Inflammatory macrophage (primary cell): ENCODE measurements at places on chromosomes 6 and 20.

DNA sequence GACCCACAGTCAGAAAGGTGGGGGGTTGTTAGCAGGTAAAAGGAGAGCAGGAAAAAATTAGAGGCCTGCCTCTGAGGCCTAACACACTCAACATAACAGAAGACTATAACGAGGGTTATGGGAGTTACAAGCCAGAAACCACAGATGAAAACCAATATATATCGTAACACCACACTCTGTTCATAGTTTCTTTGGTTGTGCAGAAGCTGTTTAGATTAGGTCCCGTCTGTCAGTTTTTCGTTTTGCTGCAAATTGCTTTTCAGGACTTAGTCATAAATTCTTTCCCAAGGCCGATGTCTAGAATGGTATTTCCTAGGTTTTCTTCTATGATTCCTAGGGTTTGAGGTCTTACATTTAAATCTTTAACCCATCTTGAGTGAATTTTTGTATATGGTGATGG lies 3.7 kb upstream of the MAP3K5 start:
- DNase-seq: no peak

GRCh38 chr6:25229671-25230321 lies 49.4 kb upstream of the CARMIL1 start:
- DNase-seq: no peak

- DNase-seq: no peak
Observed at GRCh38 chr6:29456971-29457370, at the start of the genes OR11A1 and OR2H1. TSS of gene OR11A1 (minus strand) at chr6:29457071. CDS start at chr6:29427641, 29,430 bp downstream. TSS of gene OR2H1 (plus strand) at chr6:29457155. CDS start at chr6:29461770, 4,615 bp downstream.

DNA sequence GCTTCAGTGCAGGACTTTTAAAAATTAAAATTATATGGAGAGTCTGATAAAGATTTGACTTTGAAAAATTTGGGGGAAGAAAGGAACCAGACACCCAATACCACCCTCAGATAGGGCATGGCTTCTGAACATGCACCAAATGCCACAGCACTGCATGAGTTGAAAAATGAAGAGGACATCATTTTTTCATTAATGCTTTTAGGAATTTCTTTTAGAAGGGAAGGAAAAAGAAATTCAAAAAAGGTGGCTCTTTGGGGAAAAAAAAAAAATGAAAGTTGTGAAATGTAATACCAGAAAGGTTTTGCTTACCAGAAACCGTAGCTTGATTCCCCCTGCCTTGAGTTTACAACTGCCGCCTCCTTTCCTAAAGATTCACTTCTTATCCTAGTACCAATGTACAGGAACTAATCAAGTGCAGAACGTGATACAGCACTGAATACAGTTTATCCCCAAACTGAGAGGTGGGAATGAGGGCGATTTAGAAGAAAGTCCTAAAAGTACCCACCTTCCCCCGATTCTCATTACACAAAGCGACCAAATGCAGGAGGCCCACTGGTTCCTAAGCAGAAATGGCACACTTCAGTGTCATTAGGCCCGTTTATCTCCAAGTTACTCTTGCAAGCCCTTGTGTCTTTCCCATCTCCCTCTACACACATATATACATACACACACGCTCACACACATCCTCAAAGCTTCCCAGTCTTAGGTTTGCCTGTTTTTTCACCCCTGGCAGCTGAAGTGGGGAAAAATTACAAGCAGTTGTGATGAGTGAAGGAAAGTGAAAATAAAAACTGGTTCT lies 2.8 kb downstream of the PPP1R10 start:
- DNase-seq: no peak

DNA sequence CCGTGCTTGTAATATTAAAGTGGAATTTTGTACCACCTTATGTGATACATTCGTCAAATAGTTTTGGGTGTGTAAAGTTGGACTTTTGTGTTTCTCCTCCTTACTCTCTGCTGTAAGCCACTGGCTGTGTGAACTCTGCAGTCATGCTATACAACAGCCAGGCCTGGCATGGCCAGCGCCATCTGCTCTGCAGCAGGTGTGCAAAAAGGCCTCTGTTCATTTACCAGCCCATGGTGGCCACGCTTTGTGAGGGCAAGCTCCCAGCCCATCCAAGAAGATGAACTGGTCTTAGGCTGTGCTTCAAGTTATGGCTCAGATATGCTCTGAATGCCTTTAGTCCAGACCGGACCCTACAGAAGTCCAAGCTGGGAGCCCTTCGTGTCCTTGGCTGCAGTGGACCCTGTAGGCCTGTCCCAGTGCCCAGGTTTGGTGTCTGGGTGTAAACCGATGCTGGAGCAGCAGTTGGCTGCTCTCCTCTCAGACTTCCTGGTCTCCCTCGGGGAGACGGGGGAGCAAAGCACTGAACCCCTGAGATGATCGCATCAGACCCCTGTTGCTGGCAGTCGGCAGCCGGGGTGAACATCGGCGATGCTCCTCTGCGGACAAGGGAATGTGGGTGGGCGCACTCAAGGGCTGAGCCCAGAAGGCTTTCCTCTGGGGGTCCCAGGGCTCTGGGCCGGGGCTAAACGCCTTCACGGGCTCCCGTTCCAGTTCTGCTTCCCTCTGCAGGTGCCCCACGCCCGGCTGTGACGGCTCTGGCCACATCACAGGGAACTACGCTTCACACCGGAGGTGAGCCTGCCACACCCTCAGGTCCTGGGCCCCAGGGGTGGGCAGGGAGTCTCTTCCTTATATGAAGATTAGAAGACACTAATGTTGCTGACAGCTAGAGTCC lies 28.6 kb upstream of the PCMTD2 start:
- no peak for DNase-seq

DNA sequence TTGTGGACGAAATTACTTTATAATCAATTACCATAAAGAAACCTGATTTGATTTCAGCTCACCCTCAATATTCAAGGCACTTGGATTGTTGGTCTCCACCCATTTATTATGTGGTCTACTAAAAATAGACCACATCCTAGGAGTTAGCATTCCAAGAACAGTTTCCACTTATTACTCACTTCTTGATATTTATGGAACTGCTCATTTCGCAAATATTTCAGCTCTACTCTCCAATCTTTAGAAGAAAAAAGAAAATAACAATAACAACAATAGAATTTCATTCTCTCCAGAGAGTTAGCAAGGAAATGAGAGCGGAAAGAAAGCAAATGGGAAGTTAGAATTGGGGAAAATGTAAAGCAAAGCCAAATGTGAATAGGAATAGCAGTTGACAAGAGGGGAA lies 26.2 kb upstream of the HDAC2 start:
- no peak for DNase-seq

DNA sequence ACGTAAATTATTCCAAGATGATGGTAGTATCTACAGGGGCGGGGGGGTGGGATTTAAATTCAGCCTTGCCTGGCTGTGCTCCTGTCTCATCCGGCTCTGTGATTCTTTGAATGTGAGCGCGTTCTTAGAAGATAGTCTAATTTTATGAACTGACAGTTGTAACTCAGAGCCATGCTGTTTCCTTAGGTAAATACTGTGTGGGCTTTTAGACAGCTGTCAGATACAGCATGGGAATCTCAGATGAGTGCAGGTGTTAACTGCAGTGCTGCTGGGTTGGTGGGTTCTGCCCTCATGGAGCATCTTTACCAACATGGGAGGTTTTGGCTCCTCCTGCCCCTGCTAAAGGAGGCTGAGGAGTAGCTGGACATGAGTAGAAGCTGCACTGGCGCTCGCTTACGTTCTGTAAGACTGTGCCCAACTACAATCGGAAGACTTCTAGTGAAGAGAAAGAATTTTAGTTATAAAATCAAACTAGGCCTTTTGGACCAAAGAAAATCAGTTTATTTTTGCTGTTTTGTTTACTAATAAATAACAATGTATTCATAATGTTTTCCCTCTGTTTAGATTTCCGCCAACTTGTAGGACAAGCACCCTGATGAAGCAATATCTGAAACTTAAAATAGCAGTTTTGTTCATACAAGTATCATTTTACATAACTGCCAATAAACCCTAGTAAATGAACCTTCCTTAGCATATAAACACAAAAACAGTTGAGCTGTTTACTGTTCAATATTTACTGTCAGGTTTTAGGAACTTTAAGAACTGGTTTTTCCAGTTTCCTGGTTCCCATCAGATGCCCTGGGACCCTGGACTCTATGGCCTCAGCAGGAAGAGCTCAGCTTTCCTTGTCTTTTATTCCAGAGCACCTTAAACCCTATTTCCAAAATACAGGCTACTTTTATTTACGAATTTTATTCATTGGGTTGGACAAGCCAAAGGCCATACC lies 66.1 kb downstream of the FAM120B start:
- no peak for DNase-seq

- no peak for DNase-seq
Observed at GRCh38 chr6:90739339-90739738, 152.5 kb upstream of the MAP3K7 start.

GRCh38 chr6:111738631-111739030 lies 133.0 kb upstream of the TRAF3IP2 start:
- no peak for DNase-seq

- no peak for DNase-seq
Observed at GRCh38 chr20:21074605-21075336, 31.4 kb downstream of the LINC00237 start.

- DNase-seq: peak; percentile 17
Observed at GRCh38 chr6:123925350-123925749, 121.7 kb downstream of the NKAIN2 start.

DNA sequence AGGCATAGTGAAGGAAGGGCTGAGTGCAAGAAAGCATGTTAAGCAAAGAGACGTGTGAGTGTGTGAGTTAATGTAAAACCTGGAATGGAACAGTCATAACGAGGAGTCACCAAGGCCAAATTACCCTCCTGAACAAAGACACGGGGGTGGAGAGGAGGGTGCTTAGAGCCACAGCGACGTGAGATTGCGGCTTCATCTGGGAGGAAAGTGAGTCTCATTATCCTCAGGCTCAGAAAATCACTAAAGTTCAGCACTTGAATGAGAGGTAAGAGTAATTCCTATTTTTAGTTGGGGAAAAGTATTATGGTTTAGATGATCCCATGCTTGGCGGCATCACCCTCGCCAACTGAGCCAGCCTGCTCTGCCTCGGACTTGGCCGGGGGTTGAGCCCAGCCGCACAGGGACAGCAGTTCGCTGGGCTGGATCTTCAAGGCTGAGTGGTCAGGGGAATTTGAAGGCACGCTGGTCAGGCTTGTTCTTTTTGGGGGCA lies 136.6 kb downstream of the DTNBP1 start:
- DNase-seq: no peak

DNA sequence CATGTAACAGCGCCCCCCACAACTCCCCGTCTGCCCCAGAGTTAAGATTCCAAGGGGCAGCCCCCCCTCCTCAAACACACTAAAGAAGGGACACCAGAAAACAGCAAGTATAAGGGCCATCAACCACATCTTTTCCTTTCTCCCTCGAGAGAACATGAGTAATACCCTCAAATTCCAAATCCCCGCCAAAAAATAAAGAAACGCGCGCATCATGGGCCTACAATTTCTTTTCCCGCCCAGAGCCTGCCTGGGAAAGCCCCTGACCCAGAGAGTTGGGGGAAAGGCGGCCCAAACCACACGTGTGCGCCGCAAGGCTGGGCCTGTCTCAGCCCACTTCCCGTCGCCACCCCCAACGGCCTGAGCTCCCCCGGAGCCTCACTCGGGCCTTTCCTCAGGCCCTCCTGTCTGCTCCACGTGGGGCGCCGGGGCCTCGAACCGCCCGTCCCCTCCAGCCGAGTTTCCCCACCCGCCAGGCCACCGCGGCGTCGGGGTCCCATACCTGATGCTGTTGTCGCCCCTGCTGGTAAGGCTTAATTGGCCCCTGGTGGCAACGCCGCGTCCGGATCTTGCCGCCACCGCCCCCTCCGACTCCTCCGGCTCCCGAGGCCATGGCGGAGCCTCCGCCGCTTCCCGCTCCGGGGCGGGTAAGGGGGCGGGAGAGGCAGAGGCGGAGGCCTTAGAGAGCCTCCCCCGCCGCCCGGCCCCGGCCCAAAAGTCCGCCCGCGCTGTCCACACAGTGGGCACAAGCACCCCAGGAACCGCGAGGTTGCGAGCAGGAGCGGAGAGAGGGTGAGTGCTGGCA lies 746 bp downstream of the NUP153 start:
- peak; percentile 52 for DNase-seq

- DNase-seq: no peak
Observed at GRCh38 chr6:24979176-24979575, 43.4 kb upstream of the RIPOR2 start.

- no peak for DNase-seq
Observed at GRCh38 chr6:168968228-168968627, 285.4 kb downstream of the THBS2 start.

DNA sequence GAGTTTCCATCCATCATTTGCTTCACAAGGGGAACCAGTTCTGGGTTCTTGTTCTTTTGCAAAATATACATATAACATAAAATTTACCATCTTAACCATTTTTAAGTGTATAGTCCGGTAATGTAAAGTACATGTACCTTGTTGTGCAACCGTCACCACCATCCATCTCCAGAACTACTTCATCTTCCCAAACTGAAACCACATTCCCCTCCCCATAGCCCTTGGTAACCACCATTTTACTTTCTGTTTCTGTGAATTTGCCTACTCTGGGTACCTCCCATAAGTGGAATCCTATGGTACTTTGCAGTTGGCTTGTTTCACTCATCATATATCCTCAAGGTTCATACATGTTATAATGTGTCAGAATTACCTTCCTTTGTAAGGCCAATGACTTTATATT lies 70.3 kb upstream of the DSP start:
- no peak for DNase-seq

- DNase-seq: no peak
Observed at GRCh38 chr6:34478796-34479195, 12.9 kb downstream of the PACSIN1 start.

DNA sequence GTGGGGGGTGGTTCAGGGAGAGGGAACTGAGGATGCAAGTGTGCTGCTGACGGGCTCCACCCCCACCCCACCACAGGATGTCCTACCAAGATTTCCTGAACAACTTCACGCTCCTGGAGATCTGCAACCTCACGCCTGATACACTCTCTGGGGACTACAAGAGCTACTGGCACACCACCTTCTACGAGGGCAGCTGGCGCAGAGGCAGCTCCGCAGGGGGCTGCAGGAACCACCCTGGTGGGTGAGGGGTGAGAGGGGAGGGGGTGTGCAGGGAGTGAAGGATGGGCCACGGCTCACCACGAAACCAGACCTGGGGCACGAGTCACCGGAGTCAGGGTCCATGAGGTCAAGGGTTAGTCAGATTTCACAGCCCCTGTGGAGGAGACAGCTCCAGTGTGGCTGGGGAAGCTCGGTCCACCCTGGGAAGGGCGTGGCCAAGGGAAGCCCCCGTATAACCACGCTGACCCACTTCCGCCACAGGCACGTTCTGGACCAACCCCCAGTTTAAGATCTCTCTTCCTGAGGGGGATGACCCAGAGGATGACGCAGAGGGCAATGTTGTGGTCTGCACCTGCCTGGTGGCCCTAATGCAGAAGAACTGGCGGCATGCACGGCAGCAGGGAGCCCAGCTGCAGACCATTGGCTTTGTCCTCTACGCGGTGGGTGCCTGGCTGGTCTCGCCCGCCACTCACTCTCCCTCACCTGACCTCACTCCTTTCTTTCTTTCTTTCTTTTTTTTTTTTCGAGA lies 18.3 kb downstream of the CAPN11 start:
- no peak for DNase-seq

GRCh38 chr6:106511288-106512047 lies 117.8 kb downstream of the RTN4IP1 start:
- no peak for DNase-seq

GRCh38 chr6:45712786-45713185 lies 302.9 kb downstream of the CLIC5 start:
- DNase-seq: peak; percentile 62

- no peak for DNase-seq
Observed at GRCh38 chr6:84243240-84243639, 15.8 kb upstream of the CEP162 start.
